ENCODE measurements at places on chromosomes 6 and 20. TPM values are rescaled to one million over a fixed set of nuclear protein-coding genes. Genes with fewer than 3 reads are reported as not detected.

DNA sequence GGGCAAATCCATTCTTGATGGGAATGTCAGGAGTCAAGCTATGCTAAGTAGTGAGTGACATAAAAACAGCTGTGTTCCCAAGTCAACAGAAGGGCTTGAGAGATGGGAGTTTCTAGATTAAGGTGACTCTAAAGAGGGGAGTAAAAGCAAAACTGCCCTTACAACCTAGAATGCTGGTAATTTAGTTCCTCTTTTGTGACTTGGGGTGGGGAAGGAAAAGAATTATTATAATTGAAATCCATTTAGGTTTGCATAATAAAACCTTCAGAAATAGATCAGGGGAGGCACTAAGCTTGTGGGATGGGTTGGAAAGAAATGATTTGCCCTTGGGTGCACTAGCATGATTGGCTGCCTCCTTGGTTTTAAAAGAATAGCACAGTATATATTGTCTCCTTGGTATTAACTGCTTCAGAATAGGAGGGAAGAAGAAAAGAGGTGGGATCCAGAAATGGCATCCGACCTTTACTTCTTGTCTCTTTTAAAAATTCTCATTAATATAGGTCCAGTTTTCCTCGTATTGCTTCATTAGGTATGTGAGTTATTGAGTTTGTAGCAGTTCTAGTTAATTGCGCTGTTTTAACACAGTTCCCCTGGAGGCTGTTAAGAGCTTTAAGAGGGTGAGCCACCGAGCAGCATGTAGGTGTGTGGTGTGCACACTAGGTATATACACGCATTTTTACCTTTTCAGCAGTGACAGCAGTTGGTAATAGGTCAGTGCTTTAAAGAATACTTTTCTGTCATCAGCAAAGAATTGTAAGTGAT lies 95.3 kb upstream of the VSTM2L start:
- no peak for DNase-seq

DNA sequence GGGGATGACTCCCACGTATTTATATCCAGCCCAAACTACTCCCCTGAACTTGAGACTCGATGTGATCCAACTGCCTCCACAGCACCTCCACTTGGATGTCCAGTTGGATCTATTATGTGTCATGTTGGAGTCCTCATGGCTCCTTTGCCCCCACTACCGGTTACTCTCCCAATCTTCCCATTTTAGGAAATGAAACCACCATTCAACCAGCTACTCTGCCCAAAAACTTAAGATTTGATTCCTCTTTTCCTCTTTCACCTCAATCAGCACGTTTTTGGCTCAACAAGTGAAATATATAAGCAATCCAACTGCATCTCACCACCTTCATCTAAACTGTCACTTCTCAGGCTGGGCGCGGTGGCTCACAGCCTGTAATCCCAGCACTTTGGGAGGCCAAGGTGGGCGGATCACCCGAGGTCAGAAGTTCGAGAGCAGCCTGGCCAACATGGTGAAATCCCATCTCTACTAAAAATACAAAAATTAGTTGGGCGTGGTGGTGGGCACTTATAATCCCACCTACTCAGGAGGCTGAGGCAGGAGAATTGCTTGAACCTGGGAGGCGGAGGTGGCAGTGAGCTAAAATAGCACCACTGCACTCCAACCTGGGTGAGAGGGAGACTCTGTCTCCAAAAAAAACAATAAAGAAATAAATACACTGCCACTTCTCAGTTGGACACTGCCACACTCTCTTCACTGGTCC lies 3.4 kb downstream of the AHCY start:
- DNase-seq: no peak

Gene EEF1A2
- not detected for total RNA-seq

GRCh38 chr6:26427451-26427809 lies 12.9 kb upstream of the BTN3A3 start:
- DNase-seq: no peak

- no peak for DNase-seq
Observed at GRCh38 chr6:167420177-167420576, 95.3 kb downstream of the TTLL2 start.

DNA sequence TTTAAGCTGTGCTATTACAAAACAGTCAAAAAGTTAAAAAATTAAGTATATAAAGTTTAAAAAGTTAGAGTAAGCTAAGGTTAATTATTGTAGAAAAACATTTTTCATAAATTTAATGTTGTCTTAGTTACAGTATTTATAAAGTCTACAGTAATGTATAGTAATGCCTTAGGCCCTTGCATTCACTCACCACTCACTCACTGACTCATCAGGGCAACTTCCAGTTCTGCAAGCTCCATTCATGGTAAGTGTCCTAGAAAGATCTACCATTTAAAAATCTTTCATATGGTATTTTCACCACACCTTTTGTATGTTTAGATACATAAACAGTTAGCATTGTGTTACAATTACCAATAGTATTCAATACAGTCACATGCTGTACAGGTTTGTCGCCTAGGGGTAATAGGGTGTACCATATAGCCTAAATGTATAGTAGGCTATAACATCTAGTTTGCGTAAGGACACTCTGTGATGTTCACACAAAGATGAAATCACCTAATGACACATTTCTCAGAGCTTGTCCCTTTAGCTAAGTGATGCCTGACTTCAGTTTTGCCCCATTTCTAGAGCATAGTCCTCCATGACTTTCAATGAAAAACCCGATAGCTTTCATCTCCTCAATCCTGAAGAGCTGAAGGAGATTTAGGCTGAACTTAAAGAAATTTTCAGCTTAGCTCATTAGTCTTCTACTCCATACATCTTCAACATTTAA lies 14.9 kb upstream of the HLA-DRA start:
- DNase-seq: no peak

Gene CLDN20
- total RNA-seq: not detected

- DNase-seq: no peak
Observed at GRCh38 chr20:33575282-33575681, 85.4 kb downstream of the CBFA2T2 start.

DNA sequence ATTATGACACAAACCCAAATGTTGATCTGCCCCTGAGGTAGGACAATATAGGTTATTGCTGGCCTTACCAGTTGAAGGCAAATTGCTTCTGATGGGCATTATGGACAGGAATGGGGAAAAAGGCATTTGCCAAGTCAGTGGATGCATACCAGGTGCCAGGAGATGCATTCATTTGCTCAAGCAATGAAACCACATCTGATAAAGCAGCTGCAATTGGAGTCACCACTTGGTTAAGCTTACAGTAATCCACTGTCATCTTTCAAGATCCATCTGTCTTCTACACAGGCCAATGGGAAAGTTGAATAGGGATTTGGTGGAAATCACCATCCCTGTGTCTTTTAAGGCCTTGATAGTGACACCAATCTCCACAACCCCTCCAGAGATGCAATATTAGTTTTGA lies 648.6 kb downstream of the COL12A1 start:
- no peak for DNase-seq

DNA sequence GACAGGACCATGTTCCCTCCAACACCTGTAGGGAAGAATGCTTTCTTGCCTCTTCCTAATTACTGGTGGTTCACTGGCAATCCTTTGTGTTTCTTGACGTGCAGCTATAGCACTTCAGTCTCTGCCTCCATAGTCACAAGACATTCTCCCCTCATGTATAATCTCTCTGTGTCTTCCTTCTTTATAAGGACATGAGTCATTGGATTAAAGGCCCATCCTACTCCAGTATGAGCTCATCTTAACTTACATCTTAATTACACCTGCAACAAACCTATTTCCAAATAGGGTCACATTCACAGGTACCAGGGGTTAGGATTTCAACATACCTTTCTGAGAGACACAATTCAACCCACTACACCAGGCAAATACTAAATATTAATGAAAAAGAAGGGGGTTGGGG lies 213.6 kb downstream of the RNGTT start:
- no peak for DNase-seq

DNA sequence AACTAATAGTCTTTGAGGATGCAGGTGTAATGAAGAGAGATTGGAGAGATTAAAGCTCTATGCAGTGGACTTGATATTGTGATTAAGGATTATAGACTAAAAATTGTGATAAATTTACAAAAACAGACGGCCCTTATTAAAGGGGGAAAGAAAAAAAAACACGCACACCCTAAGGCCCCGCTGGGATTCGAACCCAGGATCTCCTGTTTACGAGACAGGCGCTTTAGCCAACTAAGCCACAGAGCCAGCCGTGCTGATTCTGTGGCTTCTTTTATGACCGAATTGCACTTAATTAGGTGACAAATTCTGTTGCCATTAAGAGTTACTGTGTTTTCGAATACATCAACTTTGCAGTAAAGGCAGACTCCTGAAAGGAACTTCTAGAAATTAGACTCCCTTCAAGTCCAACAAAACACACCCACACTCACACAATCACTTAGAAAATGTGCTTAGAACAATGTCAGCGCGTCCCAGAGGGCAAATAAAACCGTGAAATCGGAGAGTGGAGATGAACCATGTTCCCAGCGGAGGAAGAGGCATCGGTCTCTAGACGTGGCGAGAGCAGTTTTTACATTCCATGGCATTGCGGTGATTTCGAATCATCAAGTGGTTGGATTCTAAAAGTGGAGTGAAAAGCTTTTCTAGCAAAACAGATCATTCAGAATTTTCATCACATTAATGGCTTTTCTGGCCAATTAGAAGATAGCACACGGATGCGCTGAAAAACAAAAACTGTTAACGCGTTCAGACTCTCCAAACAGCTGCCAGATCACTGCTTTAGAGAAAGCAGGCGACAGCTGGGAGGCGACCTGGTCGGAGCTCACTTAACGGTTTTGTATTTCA lies 122.6 kb downstream of the GPX5 start:
- DNase-seq: peak; percentile 71

- no peak for DNase-seq
Observed at GRCh38 chr6:147738099-147738498, 229.6 kb downstream of the SAMD5 start.

- DNase-seq: no peak
Observed at GRCh38 chr6:157270308-157270707, 53.0 kb downstream of the TMEM242 start.

- no peak for DNase-seq
Observed at GRCh38 chr6:37709250-37709931, 11.7 kb upstream of the MDGA1 start.

DNA sequence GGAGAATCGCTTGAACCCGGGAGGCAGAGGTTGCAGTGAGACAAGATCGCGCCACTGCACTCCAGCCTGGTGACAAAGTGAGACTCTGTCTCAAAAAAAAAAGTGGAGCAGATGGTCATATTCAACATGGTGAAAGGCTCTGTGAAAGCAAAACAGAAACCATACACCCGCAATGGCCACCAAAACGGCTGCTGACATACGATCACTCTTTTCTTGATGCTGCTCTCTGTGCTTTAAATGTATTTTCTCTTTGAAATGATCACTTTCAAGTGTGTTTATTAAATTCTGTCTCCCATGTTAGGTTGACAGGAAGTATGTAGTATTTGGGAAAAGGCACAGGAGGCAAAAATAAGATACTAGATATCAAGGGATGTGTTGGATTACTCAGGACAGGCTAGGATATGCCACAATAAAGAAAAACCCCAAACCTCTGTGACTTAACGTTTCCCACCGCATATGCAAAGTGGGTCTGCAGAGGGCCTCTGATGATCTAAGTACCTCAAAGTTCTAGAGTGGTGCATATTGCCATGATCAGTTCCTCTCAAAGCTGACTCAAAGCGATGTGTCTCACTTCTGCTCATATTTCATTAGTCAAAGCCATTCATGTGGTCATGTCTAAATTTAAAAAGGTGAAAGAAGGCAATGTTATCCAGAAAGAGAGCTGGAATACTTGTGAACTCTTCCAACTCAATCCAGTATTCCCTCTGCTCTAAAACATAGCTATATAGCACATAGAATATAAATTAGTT lies 155.1 kb upstream of the SOX4 start:
- DNase-seq: peak; percentile 78

DNA sequence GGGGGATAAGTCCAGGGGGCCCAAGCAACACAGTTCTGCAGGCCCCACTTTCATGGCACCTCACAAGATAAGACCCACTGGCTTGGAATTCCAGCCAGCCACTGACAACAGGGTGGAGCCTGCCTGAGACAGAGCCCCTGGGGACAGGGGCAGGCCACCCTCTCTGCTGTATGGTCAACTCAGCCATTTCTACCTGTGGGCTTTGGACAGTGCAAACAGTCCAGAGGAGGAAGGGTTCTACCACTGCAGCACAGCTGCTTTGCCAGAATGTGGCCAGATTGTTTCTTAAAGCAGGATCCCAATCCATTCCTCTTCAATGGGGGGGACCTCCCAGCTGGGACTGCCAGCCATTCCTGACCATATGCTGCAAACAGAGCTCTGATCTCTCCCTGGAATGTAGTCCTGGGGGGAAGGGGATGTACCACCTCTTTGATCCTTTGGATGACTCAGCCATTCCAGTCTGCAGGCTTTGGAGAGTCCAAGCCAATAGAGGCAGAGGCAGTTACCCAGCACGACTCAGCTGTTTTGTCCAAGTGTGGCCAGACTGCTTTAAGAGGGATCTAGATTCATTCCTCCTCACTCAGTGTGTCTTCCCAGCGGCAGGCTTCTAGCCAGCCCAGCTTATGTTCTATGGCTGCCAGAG lies 842.2 kb downstream of the EPHA7 start:
- DNase-seq: no peak

DNA sequence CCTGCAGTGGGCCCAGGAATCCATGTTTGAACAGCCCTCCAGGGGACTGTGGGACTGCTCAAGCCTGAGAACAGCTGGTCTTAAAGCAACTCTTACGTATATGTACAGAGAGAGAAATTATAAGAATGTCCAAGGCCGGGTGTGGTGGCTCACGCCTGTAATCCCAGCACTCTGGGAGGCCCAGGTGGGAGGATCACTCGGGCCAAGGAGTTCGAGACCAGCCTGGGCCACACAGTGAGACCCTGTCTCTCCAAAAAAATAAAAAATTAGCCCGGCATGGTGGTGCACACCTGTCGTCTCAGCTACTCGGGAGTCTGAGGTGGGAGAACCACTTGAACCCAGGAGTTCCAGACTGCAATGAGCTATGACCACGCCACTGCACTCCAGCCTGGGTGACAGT lies 134.0 kb downstream of the DTNBP1 start:
- DNase-seq: no peak

Gene DACT2
- not detected for total RNA-seq

- no peak for DNase-seq
Observed at GRCh38 chr6:163731215-163732013, 316.9 kb downstream of the QKI start.

- no peak for DNase-seq
Observed at GRCh38 chr6:119182875-119183274, 104.4 kb upstream of the FAM184A start.

DNA sequence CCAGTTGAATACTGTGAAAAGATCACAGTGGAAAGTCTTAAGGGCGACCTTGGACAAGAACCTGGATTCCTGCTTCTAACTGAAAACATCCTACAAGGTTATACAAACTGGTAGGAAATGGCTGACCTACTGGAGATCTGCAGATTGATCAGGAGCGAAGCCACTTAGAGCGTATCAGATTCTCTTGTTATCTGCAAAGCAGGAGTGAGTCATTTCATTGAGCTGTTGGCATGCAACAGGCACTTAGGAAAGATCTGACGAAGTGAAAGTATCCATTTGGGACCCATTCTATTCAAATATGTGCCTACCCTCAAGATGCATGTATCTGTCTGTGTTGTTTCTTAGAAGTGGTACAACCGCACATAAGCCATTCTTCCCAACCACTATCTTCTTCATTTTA lies 131.2 kb upstream of the RIN2 start:
- DNase-seq: no peak

Measured in activated CD8-positive, alpha-beta T cell treated with anti-CD3 and anti-CD28 coated beads, Interleukin-2, amount 10 ng/mL, durations not matched to agents 7 days and 5 days (primary cell).